ENCODE measurements at places on chromosomes 5 and 9.
A peak's percentile ranks its signal among the peaks of the same experiment; 100 is the strongest.

GRCh38 chr5:32708949-32709348, 2.2 kb upstream of the NPR3 start:
- no peak for DNase-seq

DNA sequence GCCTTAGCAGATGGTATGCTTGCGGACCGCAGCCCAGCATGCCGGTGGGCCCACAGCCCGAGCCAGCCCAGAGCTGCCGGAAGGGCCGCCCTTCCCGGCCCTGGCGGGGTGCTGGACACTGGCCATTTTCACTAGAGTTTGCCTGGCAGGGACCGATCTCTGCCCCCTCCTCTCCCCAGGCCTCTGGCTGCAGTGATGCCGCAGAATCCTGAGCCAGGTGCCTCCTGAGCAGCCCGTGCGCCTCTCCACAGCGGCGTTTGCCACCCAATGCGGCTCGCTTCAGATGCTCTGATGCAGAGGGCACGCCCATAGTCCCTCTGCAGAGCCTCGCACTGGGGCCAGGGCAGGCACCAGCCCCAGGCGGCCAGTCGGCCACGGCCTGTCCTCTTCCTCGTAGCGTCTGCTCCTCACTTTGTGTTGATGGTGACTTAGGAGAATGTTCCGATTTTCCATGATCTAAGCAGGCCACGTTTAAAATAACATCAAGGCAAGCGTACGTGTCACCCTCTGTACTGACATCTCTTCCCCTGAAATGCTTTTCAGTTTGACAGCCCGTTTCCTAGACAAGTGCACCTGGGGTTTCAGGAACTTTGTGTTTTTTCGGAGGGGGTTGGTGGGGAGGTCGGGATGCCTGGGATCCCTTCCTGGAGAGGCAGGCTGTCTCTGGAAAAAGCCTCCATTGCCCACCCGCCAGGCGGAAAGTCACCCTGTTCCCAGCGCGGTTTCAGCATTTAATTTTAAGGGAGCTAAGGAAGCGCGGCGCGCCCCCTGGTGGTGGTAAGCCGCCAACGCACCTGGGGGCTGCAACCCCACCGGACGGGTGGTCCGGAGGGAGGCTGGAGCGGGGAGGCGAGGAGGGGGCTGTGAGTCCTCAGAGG, 29.8 kb upstream of the HMCN2 start:
- peak; percentile 48 for DNase-seq

- no peak for DNase-seq
Measured at GRCh38 chr5:151906246-151906645, 18.4 kb downstream of the GLRA1 start.

DNA sequence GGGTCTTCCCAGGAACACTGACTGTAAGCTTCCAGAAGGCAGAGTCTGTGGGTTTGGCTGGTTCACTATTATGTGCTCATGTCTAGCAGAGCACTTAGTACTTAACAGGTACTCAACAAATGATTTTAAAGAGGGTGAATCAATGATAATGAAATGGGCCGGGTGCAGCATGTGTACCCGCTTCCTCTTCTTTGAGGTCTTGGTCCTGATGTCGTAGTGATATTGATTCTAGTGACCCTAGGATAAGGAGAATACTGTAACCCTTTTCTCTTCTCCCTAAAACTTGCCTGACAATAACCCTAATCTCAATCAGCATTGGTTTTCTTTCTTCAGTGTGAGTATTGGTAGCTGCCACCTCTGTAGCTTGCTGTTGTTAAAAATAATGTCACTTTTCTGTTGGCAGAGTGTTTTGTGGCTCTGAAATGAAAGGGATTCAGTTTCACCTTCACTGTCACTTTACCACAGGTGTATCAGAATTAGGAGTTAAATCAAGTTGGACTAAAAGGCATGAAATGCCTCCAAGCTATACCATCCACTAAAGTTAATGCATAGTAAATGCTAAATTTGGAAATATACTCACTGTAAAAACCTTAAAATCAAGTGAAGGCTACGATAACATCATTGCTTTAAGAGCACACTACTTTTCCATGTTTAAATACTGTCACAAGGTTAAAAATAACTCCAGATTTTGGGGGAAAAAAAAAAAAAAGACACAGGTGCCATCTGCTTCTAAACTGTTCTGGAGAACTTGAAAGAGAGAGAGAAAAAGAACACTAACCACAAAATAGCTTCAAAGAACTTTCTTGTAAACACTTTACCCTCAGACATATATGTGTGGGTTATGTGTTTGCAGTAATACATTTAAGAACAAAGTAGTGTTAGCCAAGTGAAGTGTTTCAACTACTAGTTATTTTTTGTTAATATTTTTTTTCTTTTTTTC, 6.0 kb downstream of the CAMK4 start:
- DNase-seq, result no peak

GRCh38 chr5:32709750-32710549, 1.2 kb upstream of the NPR3 start:
- DNase-seq, result peak; percentile 98

GRCh38 chr9:133968428-133968827, 23.7 kb downstream of the VAV2 start:
- no peak for DNase-seq

- peak; percentile 91 for DNase-seq
Measured at GRCh38 chr9:131530546-131530919, 530 bp downstream of the UCK1 start.

GRCh38 chr5:136011414-136012001, 17.3 kb upstream of the TGFBI start:
- DNase-seq, result no peak

DNA sequence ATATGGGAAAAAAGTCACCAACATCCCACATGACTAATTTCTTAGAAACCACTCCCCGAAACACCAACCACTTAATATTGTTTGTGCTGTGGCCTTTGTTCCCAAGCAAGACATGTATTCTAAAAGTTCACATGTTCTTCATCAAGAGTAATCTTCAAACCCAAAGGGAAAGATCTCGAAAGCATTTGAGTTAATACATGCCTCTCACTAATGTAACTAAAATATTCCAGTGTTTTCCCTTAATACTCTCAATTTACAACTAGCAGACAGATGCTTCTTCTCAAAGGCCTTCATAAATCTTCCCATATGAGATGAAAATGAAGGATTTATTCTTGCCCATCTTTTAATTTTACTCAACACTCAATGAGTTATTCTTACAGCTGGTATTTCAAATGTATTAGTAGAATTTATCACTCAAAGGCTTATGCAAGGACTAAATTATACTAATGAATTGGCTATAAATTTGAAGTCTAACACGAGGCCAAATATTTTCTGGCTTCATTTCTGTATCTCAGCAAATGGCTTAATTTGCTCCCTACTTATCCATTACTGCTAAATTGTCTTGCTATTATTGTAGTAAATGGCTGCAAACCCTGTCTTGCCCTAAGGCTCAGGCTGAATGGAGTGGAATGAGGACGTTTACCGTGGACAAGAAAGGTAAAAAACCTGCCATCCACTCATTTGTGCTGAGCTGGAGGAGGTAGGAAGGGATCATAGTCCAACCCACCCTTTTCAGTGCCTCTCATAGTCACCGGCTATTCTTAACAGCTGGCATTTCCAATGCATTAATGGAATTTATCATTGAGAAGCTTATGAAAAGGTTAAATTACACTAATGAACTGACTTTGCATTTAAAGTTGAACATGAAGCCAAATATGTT, 474.4 kb downstream of the RASEF start:
- DNase-seq, result no peak

GRCh38 chr9:108859459-108860114, 2.5 kb upstream of the ACTL7A start:
- no peak for DNase-seq

GRCh38 chr5:73435759-73436534, 12.6 kb downstream of the FOXD1 start:
- no peak for DNase-seq

DNA sequence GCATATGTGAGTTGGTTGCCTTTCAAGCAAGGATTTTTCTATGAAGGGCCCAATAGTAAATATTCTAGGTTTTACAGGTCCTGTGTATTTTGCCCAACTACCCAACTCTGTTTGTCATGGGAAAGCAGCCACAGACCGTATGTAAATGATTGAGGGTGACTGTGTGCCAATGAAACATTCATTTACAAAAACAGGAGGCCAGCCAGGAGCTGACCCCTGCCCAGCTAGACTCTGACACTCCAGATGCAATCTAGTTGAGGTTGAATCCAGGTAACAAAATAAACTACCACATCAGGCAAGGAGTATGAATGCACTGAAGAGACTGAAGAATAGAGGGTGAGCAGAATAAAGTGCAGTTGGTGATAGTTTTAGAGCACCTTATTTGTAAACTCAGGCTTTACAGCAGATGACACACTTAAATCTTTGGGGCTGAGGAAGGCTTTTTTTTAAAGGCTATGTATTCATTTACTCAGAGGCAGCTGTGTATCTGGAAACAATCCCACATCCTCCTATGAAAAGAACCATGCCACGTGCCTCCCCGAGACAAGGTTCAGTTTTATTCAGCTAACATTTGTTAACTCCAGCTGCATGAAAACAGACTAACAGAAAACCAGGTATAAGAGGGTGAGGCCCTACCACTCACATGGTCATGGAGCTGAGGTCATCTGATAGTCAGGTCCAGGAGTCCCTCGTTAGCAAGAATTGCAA, 60.7 kb downstream of the SLC1A1 start:
- DNase-seq, result no peak

DNA sequence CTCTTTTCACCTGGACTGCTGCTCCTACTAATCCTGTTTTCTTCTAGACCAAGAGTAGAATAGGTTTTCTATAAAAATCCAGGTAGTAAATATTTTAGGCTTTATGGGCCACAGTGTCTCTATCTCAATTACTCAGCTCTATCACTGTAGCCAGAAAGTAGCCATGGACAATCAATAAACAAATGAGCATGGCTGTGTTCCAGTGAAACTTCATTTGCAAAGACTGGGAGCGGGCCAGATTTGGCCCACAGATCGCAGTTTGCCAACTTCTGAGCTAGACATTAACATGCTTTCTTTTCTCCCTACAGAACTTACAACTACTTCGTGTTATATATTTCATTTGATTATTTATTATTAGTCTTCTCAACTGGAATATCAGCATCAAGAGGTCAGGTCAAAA, 30.2 kb downstream of the BRINP1 start:
- no peak for DNase-seq

- peak; percentile 98 for DNase-seq
Measured at GRCh38 chr9:133429641-133430161, 7.5 kb downstream of the ADAMTS13 start.

GRCh38 chr9:124928116-124928515, 12.8 kb downstream of the GOLGA1 start:
- no peak for DNase-seq

- DNase-seq, result no peak
Measured at GRCh38 chr5:422323-423232, 20.4 kb upstream of the EXOC3 start.

- no peak for DNase-seq
Measured at GRCh38 chr5:173772384-173773059, 115.6 kb upstream of the CPEB4 start.

GRCh38 chr5:150152636-150153462, 2.8 kb downstream of the PDGFRB start:
- DNase-seq, result no peak

DNA sequence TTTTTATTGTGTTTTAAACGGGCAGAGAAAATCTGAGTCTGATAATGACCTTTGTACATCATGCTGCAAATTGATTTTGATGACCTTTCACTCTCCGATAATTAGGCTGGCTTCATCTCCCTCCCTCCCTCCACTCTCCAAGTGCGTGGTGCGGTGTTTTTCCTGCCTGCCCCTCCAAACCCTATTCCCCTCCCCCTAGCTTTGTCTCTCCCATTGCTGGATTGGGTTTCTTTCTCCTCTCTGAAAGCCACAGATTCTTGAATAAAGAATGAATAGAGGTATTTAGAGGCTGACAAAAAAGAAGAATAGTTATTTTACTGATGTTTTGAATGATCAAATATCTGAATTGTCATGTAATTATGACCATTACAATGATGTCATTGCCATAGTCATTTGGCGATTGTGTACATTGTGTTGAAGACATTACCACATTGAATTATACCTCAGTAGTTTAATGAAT, 571.1 kb upstream of the ZNF608 start:
- no peak for DNase-seq

GRCh38 chr9:109455861-109456260, 42.2 kb downstream of the PTPN3 start:
- DNase-seq, result no peak

DNA sequence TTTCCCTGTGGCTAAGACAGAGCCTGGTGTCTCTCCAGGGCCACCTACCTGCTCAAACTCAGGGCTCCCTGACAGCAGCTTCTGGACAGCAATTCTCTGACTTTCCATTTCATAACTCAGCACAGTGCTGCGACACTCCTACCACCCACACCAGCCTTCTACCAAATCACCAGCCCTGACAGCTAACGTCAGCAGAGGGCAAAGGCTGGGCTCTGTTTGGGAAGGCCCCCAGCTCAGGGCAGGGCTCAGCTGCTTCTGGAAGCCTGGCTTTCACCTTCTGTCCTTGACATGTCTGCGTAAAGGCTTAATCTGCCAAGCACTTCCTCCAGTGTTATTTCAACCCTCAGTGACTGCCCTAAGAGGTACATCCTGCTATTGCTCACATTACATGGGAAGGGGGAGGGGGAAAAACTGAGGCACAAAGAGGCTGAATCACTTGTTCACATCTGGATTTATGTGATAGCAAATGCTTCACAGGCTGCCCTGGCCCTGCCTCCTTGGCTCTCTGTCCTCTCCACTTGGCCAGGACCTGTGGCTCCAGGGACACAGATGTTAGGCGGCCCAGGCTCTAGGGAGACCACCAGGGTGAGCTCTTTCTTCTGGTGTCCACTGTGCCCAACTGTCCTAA, 102.5 kb upstream of the PANK3 start:
- no peak for DNase-seq

DNA sequence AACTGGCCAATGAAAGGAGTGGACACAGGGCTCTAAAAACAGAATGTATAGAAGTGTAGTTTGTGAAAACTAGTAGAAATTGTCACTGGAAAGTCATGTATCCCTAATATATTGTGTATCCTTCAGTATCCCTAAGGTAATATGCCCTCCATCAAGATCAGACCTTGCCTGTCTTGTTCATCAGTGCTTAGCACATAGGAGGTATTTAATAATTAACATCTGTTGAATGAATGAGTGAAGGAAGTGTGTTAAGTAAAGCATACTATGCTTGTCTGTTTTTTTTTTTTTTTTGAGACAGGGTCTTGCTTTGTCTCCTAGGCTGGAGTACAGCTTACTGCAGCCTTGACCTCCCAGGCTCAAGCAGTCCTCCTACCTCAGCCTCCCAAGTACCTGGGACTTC, 15.8 kb downstream of the GAPVD1 start:
- no peak for DNase-seq

GRCh38 chr9:112925058-112925641, 34.5 kb upstream of the SLC46A2 start:
- DNase-seq, result no peak

DNA sequence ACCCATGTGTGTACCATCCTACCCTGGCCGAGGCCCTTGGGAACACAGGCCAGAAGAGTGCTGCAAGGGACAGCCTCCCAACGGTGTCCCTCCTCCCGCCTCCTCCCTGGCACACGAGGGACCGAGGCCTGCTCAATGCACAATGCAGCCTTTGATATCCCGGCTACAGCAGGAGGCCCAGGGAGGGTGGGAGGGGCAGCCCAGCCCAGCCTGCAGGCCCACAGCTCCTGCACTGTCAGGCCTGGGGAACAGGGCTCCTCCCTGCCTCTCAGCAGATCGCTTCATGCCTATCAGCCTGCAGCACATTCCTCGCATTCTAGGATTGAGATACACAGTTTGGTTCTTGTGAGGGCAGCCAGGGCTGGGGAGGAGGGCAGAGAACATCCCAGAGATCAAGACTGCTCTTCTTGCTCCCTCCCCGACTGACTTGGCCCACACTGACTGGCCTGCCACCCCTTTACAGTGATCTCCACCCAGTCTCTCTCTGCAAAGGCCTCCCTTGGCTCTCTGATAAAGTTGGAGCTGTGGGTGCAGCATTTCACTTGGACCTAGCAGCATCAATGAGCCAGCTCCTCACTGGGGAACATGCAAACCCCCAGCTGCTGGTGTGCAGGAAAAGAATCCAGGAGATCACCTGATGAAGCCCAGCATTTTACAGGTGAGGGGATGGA, at the start of gene SH3TC2:
SH3TC2 (minus strand) TSS at position 46 of the 671 bp plus-strand sequence; CDS start at position 6, 40 bp downstream.
- peak; percentile 27 for DNase-seq

All from 8988T (cell line).